ENCODE measurements at places on chromosomes 6 and 20. TPM values are rescaled to one million over a fixed set of nuclear protein-coding genes. Genes with fewer than 3 reads are reported as not detected.

- no peak overlapping the region for H3K27ac ChIP-seq
- H3K27me3 ChIP-seq = no peaks in the 10 kb centered on the region
- DNase-seq = peak; percentile 15
- no peaks in the 10 kb centered on the region for H3K36me3 ChIP-seq
Observed at GRCh38 chr6:24126586-24127192, 674 bp downstream of the NRSN1 start.

GRCh38 chr6:142685852-142686506 lies 259.0 kb downstream of the HIVEP2 start:
- DNase-seq = no peak
- no peaks in the 10 kb centered on the region for H3K36me3 ChIP-seq
- no peaks in the 10 kb centered on the region for H3K27me3 ChIP-seq
- peaks cover 13% of the 10 kb centered on the region for H3K4me1 ChIP-seq
- no peak overlapping the region for H3K4me3 ChIP-seq

DNA sequence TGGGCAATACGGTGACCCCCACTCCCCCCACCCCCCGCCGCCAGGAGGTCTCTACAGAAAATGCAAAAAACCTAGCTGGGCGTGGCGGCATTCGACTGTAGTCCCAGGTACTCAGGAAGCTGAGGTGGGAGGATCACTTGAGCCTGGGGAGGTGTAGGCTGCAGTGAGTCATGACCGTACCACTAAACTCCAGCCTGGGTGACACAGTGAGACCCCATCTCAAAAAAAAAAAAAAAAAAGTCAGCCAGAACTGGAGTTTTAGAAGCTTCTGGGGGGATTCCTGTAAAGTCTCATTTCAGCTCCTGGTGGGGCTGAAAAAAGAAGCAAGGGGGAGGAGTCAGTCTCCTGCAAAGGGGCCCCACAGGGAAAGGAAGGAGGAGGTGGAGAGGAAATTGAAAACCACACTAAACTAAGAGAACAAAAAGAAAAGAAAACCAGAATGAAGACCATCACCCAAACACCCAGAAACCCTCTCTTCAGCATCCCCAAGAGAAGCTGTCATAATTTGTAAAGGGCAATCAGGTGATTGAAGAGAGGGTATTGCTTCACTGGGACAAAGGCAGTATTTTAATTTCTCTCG lies 50.4 kb downstream of the NOL4L start:
- H3K27ac ChIP-seq = peak overlapping the region; percentile 90
- DNase-seq = peak; percentile 39
- peaks cover 2% of the 10 kb centered on the region for H3K36me3 ChIP-seq
- H3K4me3 ChIP-seq = peak overlapping the region; percentile 76
- no peaks in the 10 kb centered on the region for H3K27me3 ChIP-seq
- H3K4me1 ChIP-seq = peaks cover 72% of the 10 kb centered on the region

EGFL8 gene
- total RNA-seq = 9.1 TPM

- H3K27me3 ChIP-seq = no peaks in the 10 kb centered on the region
- H3K36me3 ChIP-seq = peaks cover 3% of the 10 kb centered on the region
- no peak overlapping the region for H3K27ac ChIP-seq
- no peak for DNase-seq
- no peak overlapping the region for H3K4me3 ChIP-seq
- H3K4me1 ChIP-seq = no peaks in the 10 kb centered on the region
Observed at GRCh38 chr6:35018182-35018519, 123.0 kb downstream of the TCP11 start.

GABRR2 gene
- 1.0 TPM for total RNA-seq

SLC22A3 gene
- total RNA-seq = not detected

- no peak for DNase-seq
- H3K36me3 ChIP-seq = no peaks in the 10 kb centered on the region
Observed at GRCh38 chr6:139640448-139640847, 266.0 kb upstream of the CITED2 start.

DNA sequence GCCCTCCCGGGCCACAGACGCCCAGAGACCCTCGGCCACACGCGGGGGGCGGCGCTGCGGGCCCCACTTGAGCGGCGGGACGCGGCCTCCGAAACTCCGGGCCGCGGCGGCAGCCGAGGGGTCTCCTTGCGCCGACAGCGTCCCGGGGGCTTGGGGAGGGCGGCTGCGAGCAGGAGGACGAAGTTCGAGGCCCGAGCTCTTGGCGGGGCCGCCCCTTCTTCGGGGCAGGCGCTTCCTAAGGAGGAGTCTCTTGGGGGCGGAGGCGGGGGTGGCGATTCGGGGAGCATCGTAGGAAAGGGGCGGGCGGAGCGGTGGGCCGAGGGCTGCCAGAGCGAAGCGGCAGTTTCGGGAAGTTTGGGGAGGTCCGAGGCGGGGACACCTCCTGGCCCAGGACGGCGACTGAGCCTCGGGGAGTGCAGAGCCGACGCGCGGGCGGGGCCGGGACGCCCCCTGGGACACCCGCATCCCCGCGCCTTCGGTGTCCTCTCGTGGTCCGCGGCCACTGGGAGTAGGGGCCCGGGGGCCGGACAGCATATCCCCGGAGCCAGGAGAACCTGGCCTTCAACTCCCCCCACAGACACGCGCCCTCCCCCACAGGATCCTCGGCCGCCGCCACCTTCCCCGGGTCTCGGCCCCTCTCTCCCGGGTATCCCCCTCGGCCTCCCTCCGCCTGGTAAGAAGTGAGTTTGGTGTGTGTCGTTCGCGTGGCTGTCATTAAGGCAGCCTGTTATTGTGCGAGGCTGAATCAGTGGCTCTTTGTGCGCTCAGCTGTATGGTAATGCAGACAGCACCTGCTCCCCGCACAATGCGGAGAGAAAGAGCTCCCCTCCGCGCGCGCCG lies 613 bp upstream of the DLL1 start:
- H3K27ac ChIP-seq = peak overlapping the region; percentile 75
- peaks cover 50% of the 10 kb centered on the region for H3K4me1 ChIP-seq
- peak overlapping the region; percentile 85 for H3K4me3 ChIP-seq
- no peak for DNase-seq
- peaks cover 72% of the 10 kb centered on the region for H3K27me3 ChIP-seq

- DNase-seq = peak; percentile 50
- peaks cover 1% of the 10 kb centered on the region for H3K36me3 ChIP-seq
- H3K4me3 ChIP-seq = peak overlapping the region; percentile 84
- peak overlapping the region; percentile 67 for H3K27ac ChIP-seq
- peaks cover 27% of the 10 kb centered on the region for H3K4me1 ChIP-seq
Observed at GRCh38 chr6:29011276-29011734, 6.2 kb upstream of the ZNF311 start.

ZSCAN31 gene
- 1.0 TPM for total RNA-seq

MMP24 gene
- total RNA-seq = not detected

GRCh38 chr20:4090756-4091489 lies 75.6 kb upstream of the RNF24 start:
- peaks cover 10% of the 10 kb centered on the region for H3K4me1 ChIP-seq
- DNase-seq = no peak
- no peak overlapping the region for H3K4me3 ChIP-seq
- H3K27ac ChIP-seq = no peak overlapping the region
- peaks cover 5% of the 10 kb centered on the region for H3K36me3 ChIP-seq

BEND3 gene
- total RNA-seq = 12.8 TPM

KIF13A gene
- total RNA-seq = not detected

DNPH1 gene
- 65.8 TPM for total RNA-seq

- no peaks in the 10 kb centered on the region for H3K4me1 ChIP-seq
- DNase-seq = no peak
- no peaks in the 10 kb centered on the region for H3K36me3 ChIP-seq
- H3K27ac ChIP-seq = no peak overlapping the region
- H3K4me3 ChIP-seq = no peak overlapping the region
Observed at GRCh38 chr20:61901392-61902220, 164.1 kb downstream of the TAF4 start.

GRCh38 chr20:38167851-38168760 lies 3.0 kb upstream of the TGM2 start:
- no peak for DNase-seq
- H3K27ac ChIP-seq = no peak overlapping the region
- no peaks in the 10 kb centered on the region for H3K27me3 ChIP-seq
- no peaks in the 10 kb centered on the region for H3K36me3 ChIP-seq
- no peak overlapping the region for H3K4me3 ChIP-seq

MED23 gene
- total RNA-seq = 34.0 TPM

DNAH8 gene
- 0.05 TPM for total RNA-seq

SLC17A2 gene
- total RNA-seq = 0.10 TPM

DNA sequence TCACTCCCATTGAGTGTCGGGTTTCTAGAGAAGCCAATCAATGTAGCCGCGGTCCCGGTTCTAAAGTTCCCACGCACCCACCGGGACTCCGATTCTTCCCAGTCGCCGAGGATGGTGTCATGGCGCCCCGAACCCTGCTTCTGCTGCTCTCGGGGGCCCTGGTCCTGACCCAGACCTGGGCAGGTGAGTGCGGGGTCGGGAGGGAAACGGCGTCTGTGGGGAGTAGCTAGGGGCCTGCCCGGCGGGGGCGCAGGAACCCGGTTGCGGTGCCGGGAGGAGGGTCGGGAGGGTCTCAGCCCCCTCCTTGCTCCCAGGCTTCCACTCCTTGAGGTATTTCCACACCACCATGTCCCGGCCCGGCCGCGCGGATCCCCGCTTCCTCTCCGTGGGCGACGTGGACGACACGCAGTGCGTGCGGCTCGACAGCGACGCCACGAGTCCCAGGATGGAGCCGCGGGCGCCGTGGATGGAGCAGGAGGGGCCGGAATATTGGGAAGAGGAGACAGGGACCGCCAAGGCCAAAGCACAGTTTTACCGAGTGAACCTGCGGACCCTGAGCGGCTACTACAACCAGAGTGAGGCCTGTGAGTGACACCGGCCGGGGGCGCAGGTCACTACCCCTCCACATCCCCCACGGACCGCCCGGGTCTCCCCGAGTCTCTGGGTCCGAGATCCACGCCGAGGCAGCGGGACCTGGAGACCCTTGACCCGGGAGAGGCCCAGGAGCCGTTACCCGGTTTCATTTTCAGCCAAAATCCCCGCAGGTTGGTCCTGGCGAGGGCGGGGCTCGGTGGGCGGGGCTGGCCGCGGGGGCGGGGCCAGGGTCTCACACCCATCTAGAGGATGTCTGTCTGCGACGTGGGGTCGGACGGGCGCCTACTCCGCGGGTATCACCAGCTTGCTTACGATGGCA lies 35.2 kb upstream of the HLA-G start:
- peaks cover 49% of the 10 kb centered on the region for H3K27me3 ChIP-seq
- H3K27ac ChIP-seq = peak overlapping the region; percentile 64
- no peaks in the 10 kb centered on the region for H3K36me3 ChIP-seq
- peak; percentile 69 for DNase-seq
- H3K4me3 ChIP-seq = peak overlapping the region; percentile 86
- H3K4me1 ChIP-seq = peaks cover 13% of the 10 kb centered on the region

- peaks cover 14% of the 10 kb centered on the region for H3K27me3 ChIP-seq
- no peaks in the 10 kb centered on the region for H3K4me1 ChIP-seq
- no peak overlapping the region for H3K4me3 ChIP-seq
- no peak for DNase-seq
- no peak overlapping the region for H3K27ac ChIP-seq
Observed at GRCh38 chr6:17493286-17493685, 99.9 kb downstream of the CAP2 start.

CST1 gene
- total RNA-seq = not detected

DNA sequence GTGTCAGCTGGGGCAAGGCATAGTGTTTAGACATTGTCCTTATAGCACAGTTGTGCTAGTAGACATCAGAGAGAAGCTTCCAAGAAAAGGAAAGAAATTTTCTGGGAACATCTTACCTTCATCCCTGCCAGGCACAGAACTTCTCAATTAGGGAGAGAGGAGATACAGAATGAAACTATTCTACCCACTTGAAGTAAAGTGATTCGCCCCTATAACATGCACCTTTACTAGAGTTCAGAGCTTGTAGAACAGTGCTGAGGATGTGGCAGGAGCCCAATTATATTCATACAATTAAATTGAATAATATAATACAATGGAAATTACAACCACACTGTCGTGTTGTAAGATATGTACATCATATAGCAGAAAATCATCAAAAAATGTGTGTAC lies 1063.9 kb upstream of the CITED2 start:
- no peaks in the 10 kb centered on the region for H3K36me3 ChIP-seq
- H3K27ac ChIP-seq = no peak overlapping the region
- no peak for DNase-seq
- no peak overlapping the region for H3K4me3 ChIP-seq

NELFCD gene
- 121 TPM for total RNA-seq

TREM1 gene
- not detected for total RNA-seq

TNFRSF6B gene
- total RNA-seq = not detected

ABRACL gene
- total RNA-seq = 129 TPM

DNA sequence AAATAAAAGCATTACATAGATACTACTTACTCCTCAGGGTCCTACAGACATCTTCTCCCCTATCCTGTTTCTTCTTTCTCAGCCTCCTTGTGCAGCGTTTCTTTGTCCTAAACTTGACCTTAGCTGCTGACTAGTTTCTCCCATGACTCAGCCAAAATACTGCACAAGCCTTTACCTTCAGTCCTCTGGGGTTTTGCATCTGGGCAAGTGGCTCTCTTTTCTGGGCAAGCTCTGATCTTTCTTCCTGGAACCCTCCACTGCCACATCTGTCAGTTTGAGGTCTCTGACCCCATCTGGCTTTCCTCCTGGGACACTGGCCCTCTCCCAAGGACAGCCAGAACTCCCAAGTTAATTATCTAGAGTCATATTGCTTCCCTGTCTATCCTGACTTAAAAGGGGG lies 838.4 kb downstream of the DHX35 start:
- no peaks in the 10 kb centered on the region for H3K27me3 ChIP-seq
- no peak overlapping the region for H3K4me3 ChIP-seq
- H3K36me3 ChIP-seq = no peaks in the 10 kb centered on the region
- H3K27ac ChIP-seq = no peak overlapping the region

DNA sequence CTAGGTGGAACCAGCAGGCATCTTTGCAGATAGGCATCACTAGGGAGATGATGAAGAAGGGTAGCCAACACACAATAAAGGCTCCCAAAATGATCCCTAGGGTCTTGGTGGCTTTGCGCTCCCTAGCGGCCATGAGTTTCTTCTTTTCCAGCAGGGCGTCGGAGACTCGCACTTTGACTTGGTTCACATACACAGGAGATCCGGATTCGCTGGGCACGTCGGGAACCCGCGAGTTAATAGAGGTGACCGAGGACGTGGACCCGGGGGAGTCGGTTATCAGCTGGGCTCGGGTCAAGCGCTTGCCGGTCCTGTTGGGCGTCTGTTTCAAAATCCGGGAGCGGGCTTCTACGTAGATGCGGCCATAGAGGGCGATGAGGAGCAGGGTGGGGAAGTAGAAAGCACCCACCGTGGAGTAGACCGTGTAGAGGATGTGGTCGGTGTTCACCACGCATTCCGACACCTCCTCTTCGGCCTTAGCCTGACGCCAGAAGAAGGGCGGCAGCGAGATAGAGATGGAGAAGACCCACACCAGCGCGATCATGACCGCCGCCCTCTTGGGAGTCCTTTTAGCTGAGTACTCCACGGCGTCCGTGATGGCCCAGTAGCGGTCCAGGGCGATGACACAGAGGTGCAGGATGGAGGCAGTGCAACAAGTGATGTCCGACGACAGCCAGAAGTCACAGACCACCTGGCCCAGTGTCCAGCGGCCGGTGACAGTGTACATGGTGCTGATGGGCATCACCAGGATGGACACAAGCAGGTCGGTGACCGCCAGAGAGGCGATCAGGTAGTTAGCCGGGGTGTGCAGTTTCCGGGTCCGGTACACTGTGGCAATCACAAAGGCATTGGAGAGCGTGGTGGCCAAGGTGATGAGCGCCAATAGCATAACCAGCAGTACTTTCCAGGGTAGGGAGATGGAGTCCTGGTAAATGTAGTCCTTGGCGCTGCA lies 658 bp downstream of the HTR1B start:
- H3K4me3 ChIP-seq = no peak overlapping the region
- peaks cover 3% of the 10 kb centered on the region for H3K36me3 ChIP-seq
- H3K27ac ChIP-seq = no peak overlapping the region
- DNase-seq = no peak
- peaks cover 44% of the 10 kb centered on the region for H3K27me3 ChIP-seq
- peaks cover 14% of the 10 kb centered on the region for H3K4me1 ChIP-seq

GRCh38 chr20:25539742-25540672 lies 45.3 kb downstream of the NINL start:
- no peaks in the 10 kb centered on the region for H3K36me3 ChIP-seq
- no peaks in the 10 kb centered on the region for H3K4me1 ChIP-seq
- H3K27ac ChIP-seq = no peak overlapping the region
- H3K27me3 ChIP-seq = no peaks in the 10 kb centered on the region
- H3K4me3 ChIP-seq = no peak overlapping the region

Data from activated T-helper 1 cell treated with anti-CD3 and anti-CD28 coated beads, Interleukin-12 subunit alpha, Interleukin-12 subunit beta, Interleukin-2, Interleukin-4 antibody, amounts not matched to agents 30 ng/mL and 10 ng/mL and 1 ng/mL, durations not matched to agents 14 hours and 24 hours and 36 hours (primary cell).